IMR-90 (cell line): ENCODE measurements at places on chromosomes 6 and 20.

DNA sequence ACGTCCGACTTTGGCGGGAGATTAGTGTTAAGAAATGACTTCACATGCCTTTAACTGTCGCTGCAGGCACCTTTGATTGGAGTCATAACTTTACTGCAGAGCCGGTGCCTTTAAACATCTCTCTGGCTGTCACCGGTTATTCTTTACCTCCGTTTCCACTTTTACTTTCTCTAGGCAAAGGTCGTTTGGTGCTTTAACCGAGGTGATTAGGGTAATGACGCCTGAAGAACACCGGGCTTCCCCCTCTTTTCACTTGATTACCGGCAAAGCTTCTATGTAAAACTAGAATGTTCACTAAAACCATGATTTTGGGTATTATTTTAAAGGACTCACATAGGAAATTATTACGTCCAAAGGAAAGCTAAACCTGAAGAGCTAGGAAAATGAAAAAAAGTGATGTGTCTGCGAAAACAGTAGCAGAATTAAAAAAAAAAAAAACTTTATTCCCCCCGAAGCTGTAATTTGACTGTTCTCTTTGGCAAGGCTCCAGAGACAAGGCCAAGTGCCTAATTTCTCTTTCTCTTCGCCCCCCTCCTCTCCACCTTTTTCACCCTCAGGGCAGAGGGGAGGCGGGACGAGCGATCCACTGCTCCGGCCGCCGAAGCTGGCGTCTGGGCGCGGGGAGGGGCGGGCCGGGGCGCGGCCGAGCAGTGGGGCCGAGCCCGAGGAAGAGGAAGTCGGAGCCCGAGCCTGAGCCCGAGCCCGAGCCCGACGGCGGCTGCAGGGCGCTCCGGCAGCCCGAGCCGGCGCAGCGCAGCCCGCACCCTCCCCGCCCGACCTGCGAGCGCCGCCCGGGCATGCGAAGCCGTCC, at the start of gene PLEKHG1:
TSS of gene PLEKHG1 (plus strand) at position 687 of the 811 bp plus-strand sequence. CDS start 133,797 bp downstream, outside the sequence.
- no peak for DNase-seq

- DNase-seq, result no peak
These were observed 212.5 kb upstream of the SNX9 start for GRCh38 chr6:157610451-157610999.

- no peak for DNase-seq
These were observed 131.5 kb upstream of the F13A1 start for GRCh38 chr6:6452002-6452401.

DNA sequence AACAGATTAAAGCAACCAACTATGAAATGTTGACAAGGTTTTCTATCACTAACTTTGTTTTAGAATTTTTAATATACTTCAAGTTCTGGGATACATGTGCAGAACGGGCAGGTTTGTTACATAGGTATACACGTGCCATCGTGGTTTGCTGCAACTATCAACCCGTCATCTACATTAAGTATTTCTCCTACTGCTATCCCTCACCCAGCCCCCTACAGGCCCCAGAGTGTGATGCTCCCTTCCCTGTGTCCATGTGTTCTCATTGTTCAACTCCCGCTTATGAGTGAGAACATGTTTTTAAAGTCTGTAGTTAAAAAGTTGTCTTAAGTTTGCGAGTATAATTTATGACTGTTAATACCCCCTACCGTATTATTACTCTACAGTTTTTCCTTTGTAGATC, 844.3 kb upstream of the MANEA start:
- DNase-seq, result no peak

GRCh38 chr6:167934426-167934864, 63.0 kb upstream of the KIF25 start:
- DNase-seq, result no peak

DNA sequence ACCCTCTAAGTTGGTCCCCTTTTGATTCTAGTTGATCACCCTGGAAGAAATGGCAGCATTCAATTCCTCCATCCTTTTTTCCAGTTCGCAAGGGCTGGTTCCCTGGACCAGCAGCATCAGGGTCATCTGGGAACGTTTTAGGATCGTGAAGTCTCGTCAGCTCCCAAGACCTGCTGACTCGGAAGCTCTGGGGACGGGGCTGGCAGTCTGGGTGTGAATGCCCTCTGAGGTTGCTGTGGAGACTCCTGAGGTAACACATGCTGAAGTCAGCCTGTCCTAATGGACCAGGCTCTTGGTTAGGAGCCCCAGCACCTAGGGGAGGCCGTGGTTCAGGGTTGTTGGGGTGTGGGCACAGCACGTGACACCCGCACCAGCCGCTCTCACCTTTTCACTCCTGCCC, 164.1 kb downstream of the SYNDIG1 start:
- DNase-seq, result no peak

- DNase-seq, result no peak
These were observed 58.1 kb downstream of the RNF144B start for GRCh38 chr6:18445228-18445627.

DNA sequence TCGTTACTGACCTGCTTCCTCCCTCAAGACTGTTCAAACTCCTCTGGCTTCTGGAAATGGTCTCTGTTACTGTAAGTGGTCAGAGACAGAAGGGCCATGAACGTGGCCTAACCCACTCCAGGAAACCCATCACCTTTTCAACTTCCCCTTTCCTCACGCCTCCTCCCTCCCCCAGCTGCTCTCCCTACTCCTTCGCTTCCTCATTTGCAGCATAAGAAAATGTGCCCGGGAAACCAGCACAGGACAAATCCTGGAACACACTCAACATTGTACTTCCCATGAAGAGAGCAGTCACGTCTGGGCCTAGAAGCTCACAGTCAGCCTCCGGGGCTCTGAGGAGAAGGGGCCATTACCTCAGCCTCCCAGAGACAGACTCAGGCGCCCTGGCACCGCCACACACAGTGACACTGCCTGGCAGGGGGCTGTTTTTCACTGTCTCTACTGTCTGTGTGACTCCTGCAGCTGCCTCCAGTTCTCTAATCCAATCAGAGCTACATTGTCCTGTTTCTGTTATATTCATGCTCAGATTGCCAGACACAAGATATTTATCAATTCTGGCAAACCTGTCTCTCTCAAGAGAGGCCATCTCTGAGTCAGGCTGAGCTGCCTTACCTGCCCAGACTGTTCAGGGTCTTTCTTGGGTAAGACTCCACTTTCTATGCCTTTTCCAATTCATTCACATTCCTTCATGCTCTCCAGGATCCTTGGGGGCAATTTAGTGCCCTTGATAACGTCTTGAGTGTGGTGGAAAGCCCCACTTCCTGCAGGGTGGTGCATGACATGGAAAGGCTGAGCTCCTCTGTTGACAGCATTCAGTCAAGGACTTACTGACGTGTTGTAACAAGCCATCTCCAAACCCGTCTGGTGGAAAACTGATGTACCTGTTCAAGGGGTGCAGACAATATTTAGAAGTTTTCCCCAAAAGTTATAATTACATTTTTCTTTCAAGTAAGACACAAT, 242.2 kb downstream of the HIVEP2 start:
- DNase-seq, result no peak

GRCh38 chr6:87155842-87156815, 764 bp downstream of the ZNF292 start:
- peak; percentile 46 for DNase-seq

DNA sequence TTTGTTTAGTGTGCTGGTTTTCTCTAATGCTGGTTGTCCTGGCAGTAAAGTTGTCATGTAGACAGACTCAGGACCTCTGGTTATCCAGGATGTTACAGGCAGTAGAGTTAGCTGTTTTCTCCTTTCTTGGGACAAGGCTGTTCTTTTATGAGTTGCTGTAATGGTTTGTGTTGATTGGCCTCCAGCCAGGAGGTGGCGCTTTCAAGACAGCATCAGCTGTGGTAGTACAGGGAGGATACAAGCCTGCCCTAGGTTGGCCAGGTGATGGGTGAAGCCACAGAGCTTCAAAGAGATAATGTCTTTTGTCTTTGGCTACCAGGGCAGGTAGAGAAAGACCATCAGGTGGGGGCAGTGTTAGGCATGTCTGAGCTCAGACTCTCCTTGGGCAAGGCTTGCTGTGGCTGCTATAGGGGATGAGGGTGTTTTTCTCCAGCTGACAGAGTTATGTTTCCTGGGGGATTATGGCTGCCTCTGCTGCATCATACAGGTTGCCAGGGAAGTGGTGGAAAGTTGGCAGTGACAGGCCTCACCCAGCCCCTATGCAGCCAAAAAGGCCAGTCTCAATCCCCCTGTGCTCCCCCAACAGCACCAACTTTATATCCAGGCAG, 127.2 kb upstream of the TAB2 start:
- peak; percentile 13 for DNase-seq

- DNase-seq, result peak; percentile 74
These were observed 288.8 kb downstream of the BTBD9 start for GRCh38 chr6:38350942-38351341.

- DNase-seq, result no peak
These were observed 39.9 kb upstream of the RNF8 start for GRCh38 chr6:37313723-37314486.

DNA sequence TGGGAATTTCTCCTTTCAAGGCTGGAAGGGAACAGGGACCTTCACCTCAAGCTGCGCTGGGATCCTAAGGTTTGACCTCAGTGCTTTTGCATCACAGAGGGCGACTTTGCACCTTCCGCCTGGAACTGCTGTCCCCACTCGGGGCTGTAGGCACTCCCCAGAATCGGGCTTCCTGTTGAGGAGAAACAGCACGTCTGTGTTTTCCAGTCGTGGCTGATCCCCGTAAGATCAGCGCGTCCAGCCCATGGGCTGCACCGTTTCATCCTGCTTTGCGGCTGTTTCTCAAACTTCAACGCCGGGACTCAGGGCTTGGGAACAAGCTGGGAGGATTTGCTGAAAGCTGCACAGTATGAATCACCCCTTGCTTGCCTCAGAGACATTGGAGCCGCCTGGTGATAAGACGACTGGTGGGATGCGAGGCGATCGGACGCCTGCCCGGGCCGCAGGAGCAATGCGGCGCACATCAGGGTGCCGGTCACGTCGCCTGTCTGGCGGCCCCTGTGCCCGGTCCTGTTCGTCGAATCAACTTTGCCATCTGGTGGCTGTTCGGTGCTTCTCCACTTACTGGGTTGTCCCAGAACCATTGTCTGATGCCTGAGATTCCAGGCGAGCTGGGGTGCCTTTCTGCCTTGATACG, 53.6 kb upstream of the FRMD1 start:
- peak; percentile 80 for DNase-seq

GRCh38 chr20:14197097-14197496, 140.3 kb downstream of the FLRT3 start:
- peak; percentile 64 for DNase-seq

DNA sequence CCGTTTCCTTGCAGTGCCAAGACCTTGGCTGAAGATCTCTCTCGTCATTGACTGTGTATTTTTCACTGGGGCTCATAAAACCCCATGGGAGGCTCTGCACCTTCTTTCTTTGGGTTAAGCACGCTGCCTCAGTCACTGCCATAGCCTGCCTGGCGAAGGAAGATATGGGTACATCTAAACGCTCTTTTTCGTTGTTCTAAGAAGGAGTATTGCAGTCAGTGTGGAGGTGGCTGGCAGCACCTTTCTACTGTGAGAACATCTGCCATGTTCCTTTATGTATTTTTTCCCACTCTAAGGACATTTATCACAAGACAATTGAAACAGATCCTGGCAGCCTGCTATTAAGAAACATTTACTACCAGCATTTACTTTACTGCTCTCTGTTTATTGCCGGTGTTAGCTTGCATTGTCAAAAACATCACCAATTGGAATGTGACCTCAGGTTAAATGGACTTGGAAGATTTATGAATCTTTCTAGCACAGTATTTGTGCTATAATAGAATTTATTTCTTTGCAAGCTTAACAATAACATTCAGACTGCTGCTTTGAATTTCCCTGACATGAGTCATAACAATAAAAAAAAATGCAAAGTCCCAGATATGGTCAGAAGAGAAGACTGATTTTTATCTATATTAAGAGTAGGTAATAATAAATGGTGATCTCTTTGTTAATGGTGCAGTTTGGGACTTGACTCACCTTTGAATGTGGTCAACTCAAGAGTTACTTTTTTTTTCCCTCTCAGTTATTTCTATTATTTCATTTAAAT, 62.2 kb upstream of the CLDN20 start:
- peak; percentile 87 for DNase-seq

DNA sequence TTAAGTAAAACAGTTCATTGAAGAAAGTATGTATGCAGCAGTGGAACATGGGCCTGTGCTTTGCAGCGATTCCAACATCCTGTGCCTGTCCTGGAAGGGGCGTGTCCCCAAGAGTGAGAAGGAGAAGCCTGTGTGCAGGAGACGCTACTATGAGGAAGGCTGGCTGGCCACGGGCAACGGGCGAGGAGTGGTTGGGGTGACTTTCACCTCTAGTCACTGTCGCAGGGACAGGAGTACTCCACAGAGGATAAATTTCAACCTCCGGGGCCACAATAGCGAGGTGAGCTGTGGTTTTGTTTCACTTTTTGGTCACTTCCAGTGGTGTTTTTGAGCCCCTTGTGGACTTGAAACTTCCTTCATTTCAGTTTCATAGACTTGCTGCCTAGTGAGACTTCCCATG, 1.7 kb downstream of the TULP4 start:
- DNase-seq, result no peak

DNA sequence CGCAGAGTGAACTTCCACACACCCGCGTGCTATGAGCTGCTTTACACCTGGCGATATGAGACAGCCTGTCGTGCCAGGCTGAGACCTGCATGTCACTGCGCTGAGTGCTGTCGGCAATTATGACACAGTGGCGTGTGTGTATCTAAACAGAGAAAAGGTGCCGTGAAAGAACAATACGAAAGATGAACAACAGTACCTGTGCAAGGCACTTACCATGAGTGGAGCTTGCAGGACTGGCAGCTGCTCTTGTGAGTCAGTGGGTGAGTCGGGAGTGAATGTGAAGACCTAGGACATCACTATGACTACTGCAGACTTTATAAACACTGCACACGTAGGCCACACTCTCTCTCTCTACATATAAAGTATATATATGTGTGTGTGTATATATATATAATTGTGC, 68.5 kb upstream of the DUSP22 start:
- peak; percentile 86 for DNase-seq

GRCh38 chr20:37945091-37945547, 42.2 kb downstream of the VSTM2L start:
- DNase-seq, result no peak

DNA sequence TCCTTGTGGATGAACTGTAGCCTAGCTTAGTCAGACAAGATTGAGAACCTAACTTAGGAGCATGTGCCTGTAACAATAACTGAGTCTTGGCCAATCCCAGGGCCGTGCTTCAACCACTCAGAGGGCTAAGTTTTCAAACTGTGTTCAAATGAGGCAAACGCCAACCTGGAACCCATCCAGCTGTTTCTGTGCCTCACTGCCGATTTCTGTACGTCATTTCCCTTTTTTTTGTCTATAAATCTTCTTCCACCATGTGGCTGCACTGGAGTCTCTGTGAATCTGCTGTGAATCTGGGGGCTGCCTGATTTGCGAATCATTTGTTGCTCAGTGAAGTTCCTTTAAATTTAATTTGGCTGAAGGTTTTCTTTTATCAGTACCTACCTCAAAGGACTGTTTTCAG, 115.0 kb upstream of the CHD6 start:
- DNase-seq, result no peak
